ENCODE measurements at places on chromosomes 6 and 20.

- peak; percentile 59 for DNase-seq
Observed at GRCh38 chr20:44979090-44979621, 12.8 kb downstream of the STK4 start.

DNA sequence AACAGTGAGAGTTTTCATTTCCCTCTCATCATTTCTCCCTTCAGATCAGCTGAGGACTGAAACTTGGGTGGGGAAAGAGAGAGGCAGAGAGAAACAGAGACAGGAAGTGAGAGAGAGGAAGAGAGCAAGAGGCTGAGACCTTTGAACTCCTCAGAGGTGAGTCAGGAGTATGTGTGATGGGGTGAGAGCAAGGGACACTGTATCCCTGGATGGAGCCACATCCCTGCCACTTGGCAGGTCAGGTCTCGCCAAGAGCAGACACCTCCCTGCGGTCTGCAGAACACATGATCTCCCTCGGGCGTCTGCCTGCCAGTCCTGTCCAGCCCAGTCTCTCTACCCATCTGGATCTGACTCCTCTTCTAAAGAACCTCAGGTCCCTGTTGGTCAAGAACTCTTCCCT is 62.7 kb upstream of the SYNDIG1 start:
- DNase-seq = no peak

DNA sequence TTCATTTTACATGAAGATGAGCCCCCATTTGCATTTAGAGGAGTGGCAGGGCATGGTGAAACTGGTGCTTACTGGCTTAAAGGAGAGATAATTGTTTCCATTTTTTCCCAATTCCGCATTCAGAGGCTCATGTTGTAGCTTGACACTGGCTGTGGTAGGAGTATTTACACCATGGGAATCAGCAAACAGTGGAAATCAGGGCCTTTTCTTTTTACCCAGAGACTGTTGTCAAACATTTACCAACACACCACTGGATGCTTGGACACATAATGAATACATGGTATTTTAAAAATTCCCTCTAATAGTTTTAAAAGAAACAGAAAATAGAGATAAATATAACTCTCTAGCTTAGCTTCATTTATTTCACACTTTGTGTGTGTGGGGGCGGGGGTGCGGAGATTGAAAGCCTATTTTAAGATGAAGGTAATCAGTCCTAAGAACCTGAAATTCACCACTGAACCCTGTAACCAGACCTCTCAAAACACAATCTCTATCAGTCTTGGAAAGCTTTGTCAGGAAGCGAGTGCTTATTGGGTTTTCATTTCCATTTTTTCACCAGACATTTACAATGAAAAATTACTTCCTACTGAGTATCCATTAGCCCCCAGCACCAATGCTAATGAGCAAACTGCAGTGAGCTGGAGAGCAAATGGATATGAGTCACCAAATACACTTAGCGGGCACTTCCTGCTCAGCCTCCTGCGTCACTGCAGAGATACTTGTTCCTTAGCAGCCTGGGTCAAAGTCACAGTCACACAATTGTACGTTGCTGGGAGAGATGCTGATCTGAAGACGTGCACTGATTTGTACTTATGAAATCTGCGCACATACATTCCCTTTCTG is 532.0 kb downstream of the BCKDHB start:
- peak; percentile 96 for DNase-seq

DNA sequence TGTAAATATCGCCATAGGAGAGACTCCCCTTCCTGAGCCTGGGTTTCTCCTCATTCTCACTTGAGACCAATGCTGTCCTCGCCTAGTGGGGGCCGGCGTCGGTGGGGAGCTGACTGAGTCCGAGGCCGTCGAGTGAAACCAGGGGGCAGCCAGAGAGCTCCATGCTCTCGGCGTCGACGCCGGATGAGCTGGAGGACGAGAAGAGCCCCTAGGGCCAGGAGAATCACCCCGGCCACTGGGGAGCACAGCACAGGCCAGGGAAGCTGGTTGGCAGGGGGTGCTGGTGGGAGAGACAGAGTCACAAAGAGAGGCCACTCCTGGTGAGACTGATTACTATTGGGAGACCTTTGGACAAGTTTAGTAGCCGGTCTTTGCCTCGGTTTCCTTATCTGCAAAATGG is 6.4 kb upstream of the GPSM3 start:
- DNase-seq = no peak

DNA sequence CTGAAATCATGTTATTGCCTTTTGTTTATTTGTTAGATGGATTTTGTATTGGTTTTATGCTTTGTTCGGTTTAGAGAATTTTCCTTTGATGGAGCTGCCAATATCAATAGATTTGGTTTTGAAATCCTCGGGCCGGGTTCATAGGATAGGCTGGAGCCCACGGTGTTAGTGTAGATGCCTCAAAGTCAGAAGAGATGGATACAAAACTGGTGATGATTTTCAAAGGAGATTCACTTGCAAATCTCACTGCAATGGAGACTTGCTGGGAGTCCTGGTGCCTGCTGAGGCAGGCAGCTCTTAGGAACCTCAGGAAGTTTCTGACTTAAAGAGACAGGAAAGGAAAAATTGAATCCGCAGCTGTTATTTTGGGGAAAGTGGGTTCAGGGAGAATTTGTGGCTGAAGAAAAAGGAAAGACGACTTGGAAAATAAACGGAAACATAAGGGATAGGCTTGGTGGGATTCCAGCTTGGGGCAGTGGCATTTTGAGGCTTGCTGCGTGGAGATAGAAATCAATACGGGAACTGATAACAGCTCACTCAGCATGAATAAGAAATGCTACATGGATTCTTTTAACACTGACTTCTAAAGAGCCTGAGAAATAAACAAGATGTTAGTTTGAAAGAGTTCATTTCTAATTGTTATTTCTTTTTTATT is 241.6 kb downstream of the PHACTR1 start:
- peak; percentile 34 for DNase-seq

DNA sequence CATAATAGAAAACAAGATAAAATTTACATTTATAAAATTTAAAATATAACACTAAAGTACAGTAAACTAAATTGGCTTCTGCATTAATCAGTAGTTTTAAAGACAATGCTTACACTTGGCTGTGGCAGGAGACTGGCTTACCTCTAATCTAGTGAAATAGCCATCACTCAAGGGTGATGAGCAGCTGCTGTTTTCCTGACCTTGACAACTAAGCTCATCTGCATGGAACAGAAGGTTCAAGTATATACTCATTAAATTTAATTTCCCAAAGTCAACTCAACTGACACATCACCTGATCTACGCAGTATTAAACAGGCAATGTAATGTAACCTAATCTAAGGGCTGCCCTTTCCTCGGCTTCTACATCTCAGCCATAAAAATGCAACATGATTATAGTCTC is 14.5 kb downstream of the TMX4 start:
- no peak for DNase-seq

GRCh38 chr6:84508981-84509380 is 255.4 kb downstream of the TBX18 start:
- peak; percentile 48 for DNase-seq
